CMK (cell line): ENCODE measurements at places on chromosomes 12 and 14.

DNA sequence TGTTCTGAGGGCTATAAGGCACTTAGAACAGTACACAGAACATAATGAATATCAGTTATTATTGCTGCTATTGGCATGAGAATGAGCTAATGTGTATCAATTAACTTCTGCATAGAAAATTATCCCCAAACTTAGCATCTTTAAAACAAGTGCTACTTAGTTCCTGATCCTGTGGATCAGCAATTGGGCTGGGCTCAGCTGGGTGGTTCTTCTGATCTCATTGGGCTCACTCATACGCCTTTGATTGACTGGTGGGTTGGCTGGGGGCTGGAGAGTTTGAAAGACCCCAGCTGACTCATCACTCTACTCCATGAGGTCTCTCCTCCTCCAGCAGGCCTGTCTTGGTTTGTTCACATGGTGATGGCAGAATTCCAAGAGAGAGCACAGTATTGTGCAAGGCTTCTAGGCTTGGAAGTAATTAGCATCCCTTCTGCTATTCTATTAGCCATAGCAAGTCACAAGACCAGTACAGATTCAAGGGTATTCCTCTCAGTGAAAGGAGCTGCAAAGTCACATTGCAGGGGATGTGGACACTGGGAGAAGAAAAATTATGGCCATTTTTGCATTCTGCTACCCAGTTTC, 27.2 kb upstream of the HSPB8 start:
- no peak for DNase-seq

- no peak for DNase-seq
Measured at GRCh38 chr14:79253576-79253975, 957.7 kb downstream of the DIO2 start.

DNA sequence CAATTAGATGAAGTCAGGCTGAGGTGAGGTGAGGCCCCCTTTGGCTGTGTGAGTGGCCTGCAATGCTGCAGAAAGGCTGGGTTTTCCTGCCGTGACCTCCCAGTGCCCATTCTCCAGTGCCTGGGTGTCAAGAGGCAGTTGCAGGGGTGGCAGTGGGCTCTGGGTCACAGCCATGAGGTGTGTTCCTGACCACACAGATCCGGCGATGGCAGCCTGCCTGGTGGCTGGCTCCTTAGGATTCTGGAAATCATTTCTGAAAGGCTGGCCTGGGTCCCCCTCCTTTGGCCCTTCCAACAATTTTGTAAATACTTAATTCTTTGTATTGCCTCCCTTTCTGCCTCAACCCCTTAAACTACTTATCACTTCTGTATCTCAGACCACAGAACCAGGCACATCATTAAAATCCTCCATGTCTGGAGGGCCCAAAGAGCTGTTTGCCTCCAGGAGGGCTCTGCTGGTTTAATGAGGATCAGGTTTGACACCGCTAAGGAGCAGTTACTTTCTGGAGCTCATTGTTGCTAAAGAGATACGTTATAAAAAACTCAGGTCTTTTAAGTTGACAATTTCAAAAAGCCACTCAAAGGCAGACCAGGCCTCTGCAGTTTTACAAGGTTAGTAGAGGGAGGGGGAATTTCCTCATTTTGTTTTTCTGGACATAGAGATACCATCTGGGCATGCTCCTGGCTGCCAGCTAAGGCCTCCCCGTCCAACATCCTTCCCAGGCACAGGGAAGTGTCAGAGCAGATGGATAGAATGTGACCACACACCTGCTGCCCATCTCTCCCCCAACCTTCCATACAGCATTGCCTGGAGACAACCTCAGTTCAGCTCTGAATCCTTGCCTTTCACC, 204.4 kb downstream of the FOXN3 start:
- DNase-seq, result no peak

DNA sequence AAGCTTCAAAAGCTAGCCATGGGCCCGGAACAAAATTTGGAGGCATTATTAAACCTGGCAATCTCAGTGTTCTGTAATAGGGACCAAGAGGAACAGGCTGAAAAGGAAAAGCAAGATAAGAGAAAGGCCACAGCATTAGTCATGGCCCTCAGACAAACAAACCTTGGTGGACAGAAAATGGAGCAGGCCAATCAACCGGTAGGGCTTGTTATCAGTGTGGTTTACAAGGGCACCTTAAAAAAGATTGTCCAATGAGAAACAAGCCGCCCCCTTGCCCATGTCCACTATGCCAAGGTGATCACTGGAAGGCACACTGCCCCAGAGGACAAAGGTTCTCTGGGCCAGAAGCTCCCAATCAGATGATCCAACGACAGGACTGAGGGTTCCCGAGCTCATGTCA, 653.9 kb upstream of the TMEM132C start:
- no peak for DNase-seq
